M059J (cell line): ENCODE measurements at places on chromosomes 3 and 15.

DNA sequence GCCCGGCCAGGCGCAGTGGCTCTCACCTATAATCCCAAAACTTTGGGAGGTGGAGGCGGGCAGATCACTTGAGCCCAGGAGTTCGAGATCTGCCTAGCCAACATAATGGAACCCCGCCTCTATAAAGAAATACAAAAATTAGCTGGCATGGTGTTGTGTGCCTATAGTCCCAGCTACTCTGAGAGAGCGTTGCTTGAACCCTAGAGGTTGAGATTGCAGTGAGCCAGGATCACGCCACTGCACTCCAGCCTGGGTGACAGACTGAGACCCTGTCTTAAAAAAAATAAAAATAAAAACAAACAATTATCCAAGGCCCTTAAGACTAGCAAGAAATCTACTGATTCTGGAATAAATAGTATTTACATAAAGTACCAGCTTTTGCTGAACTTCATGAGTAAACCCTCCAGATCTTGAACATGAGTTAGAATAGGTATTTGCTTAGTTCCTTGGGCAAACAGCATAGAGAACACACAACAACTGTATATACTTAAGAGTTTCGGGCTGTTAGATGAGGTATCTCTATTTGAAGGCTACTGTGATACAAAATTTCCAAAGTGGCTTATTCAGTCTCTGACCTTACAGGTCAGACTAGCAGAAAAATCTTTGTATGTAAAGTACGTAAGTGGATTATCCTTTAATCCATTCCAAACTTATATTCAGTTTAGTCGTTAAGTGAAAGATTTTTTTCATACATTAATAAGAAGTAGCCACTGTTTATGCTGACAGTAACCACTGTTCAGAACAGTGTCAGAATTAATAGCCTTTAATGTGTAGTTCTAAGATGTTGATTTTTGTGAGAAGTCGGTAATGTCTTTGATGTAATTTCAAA, 171.1 kb upstream of the CGNL1 start:
- DNase-seq = no peak

- DNase-seq = peak; percentile 71
Measured at GRCh38 chr3:66472313-66473134, 28.3 kb downstream of the LRIG1 start.

- DNase-seq = no peak
Measured at GRCh38 chr15:23572844-23573243, 7.4 kb downstream of the MKRN3 start.

DNA sequence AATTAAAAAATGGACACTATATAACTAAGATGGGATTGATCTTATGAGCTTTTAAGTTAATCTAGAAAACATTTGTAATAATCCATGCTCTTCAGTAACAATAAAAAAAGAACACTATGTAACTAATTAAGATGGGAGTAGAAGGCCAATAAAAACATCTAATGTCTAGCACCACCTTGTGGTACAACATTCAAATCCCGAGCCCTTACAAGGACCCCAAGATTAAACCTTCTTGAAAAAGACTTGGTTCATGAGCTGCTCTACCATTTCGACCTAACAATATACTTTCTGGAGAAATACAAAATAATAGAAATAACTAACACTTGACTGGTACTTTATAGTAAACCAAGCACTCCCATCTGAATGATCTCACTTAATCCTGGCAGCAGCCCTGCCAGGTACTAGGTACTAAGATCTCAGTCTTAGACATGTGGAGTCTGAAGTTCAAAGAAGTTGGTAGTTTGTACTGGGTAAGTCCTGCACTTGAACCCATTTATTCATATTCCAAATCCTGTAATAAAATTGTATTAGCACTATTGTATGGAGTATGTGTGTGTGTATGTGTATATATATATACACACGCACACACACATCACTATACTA, 21.8 kb downstream of the METTL6 start:
- DNase-seq = peak; percentile 57

DNA sequence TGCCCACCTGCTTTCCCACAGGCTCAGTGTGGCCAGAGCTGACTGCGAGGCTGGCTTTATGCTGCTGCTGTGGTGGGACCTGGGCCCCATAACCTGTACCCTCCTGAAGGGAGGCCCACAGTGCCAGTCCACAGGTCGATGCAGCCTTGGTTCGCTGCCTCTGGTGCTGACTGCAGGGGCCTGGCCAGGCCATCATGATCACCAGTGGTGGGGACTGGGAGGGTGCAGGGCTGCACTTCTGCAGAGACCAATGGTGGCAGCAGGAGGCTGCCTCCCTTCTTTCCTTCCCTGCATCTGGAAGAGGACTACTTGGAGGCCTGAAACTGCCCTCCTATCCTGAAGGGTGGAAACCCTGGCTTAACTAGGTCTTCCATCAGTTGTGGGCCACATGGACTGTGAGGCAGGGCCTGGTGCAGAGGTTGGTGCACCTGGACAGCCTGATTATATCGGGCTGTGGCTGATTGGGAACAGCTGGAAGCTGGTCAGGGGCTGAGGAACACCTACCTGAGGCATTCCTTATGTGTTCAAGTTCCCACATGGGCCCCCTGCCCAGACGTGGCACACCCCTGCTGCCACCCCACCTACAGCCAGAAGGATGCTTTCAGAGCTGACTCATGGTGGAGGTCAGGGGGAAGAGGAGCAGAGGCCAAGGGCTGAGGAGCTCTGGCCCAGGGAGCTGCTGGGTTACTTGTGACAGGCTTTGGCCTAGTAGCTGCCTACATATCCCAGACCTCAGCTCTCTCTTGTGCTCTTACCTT, 29.8 kb downstream of the POMGNT2 start:
- no peak for DNase-seq

GRCh38 chr3:65776081-65776480, 262.6 kb downstream of the MAGI1 start:
- no peak for DNase-seq

- no peak for DNase-seq
Measured at GRCh38 chr3:154730186-154730585, 300.2 kb upstream of the GPR149 start.

DNA sequence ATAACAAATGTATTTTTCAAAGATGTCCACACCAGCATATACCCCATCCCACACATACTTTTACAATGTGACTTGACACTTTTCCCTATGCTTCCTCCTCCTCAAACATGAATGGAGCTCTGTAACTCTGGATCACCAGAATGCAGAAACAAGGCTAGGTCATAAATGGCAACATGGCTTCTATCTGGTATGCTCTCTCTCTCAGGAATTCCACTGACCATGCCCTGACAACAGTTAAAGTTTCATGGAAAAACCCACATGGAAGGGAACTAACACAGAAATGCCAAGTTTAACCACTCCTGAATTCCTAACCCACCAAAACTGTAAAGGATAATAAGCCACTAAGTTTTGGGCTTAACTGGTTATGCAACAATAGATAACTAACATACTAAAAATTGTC, 19.9 kb downstream of the MYO9A start:
- no peak for DNase-seq

DNA sequence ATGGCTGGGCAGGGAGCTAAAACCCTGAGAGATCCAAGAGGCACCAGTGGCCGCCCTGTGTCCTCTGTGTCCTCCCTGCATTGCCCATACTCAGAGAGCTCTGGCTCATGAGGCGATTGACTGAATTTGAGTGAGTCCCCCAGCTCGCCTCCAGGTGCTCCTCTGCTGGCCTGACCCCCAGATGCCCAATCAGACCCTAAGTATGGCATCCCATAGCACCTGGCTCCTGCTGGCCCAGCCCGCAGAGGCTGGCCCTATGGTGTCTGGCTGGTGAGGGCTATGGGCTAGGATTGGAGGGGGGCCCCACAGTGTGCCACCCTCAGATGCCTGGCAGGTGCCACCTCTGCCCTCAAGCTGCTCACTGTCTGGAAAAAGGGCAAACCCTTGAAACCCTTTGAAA, 1.6 kb upstream of the TKT start:
- no peak for DNase-seq

GRCh38 chr3:149401212-149401925, 23.9 kb upstream of the TM4SF1 start:
- DNase-seq = peak; percentile 86

- no peak for DNase-seq
Measured at GRCh38 chr3:4231041-4231440, 72.1 kb upstream of the SETMAR start.

DNA sequence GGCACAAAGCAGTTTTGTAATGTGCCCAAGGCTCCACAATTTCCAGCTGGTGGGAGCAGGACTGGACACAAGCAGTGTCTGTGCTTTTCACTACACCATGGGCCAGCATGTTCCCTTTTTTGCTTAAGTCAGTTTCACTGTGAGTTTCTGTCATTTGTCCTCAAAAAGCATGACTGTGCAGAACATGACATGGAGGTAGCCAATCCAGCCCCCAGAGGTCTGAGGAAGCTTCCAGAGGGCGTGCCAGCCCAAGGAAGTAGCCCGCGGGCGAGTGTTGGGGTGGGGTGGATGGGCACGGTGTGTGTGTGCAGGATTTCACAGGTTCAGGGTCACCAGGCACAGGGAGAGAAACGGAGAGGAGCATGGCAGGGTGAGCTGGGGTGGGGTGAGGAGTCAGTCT, 8.0 kb upstream of the EEFSEC start:
- DNase-seq = no peak

DNA sequence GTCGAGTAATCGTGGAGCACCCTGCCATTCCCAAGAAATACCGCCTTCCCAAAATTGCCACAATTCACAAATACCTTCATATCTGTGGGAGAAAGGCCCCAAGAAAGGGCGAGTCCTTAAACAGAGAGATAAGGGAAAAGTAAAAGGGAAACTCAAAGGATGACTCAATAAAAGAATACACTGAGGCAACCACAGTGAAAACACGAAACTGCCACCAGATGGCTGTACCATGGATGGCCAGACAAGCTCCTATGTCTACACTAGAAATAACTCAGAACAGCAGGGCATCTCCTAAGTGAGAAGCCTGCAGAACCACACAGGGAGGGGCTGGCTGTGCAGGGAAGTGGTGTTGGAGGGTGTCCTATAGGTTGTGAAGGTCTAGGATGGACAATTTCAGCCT, 25.0 kb downstream of the SRGAP3 start:
- DNase-seq = peak; percentile 37

- no peak for DNase-seq
Measured at GRCh38 chr3:156381253-156381652, 173.7 kb downstream of the SSR3 start.

GRCh38 chr3:143563786-143564185, 284.5 kb downstream of the SLC9A9 start:
- DNase-seq = no peak

- no peak for DNase-seq
Measured at GRCh38 chr3:195762249-195762585, 41.4 kb downstream of the MUC20 start.

- DNase-seq = peak; percentile 37
Measured at GRCh38 chr15:68389041-68389930, 42.7 kb downstream of the ITGA11 start.

GRCh38 chr3:61340931-61341461, 89.7 kb upstream of the FHIT start:
- no peak for DNase-seq

- no peak for DNase-seq
Measured at GRCh38 chr3:350871-351371, 154.4 kb downstream of the CHL1 start.

- no peak for DNase-seq
Measured at GRCh38 chr15:52805351-52806283, 15.5 kb upstream of the ONECUT1 start.

GRCh38 chr15:69021895-69022294, 7.4 kb downstream of the NOX5 start:
- no peak for DNase-seq

- DNase-seq = no peak
Measured at GRCh38 chr3:194854206-194854605, 168.5 kb downstream of the FAM43A start.

DNA sequence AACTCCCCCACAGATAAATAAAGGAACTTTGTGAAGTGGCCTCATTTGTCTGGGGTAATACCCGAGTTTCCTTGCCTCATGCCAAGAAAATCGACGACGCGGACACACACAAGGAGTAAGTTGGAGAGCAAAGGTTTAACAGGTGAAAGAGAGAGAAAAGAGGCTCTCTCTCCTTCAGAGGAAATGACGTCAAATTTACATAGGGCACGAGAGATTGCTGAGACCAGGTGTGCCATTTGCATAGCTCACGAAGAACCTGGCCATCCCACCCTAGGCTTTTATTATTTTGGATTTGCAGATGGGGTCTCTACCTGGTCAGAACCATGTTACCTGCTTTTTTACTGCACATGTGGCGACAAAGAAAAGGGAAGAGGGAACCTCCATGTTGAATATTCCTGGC, 49.3 kb upstream of the IGF2BP2 start:
- no peak for DNase-seq

GRCh38 chr3:136350557-136350956, 100.4 kb downstream of the PCCB start:
- DNase-seq = peak; percentile 78

DNA sequence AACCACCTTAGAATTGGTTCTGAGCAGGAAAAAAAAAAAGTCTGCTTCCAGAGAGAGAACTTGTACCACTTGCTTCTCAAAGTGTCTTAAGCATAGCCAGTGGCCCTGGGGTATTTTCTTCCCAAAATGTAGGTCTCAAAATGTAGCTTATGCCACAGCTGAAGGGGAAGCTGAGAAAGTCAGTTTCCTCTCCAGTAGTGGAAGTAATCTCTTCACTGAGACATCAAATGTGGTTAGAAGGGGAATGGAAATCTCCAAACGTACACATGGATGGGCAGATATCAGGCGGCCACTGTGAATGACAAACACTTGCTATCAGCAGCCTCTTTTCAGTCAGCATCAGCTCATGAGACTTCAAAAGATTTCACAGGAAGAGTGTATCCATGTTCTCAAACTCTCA, 841.2 kb downstream of the TUSC7 start:
- DNase-seq = no peak

DNA sequence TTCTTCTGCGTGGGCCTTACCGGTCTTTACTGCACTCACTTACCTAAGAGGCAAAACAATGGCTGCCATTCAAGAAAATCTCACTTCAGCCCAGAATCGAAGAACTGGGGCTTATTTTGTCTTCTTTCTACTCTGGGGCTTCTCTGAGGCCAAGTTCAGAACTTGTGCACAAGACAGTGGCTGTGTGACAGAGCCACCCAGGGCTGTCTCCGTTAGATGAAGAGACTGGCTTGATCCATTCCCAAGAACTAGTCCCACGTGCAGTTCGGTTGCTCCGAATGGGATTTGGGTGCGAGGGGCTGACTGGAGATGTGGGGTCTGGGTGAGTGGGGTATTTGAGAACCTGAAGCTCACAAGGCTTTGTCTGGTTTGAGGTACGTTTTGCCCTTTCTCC, 795 bp upstream of the TCF12 start:
- DNase-seq = no peak

DNA sequence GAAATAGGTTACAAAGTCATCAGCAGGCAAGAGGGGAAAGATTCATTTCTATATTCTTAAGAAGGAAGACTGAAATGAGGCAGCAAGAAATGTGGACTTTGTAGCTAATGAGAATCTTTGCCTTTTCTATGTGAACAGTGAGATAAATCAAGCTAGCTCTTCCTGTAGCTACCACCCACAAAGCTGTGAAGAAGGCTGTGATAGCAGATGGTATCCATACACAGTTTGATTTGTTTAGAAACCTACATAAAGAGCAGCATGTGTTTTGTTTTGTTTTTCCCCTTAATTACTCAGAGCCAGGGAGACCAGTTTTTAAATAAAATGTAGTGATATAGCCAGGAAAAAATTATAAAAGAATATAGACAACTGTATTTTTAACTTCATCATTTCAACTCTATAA, 45.5 kb downstream of the TEX9 start:
- no peak for DNase-seq
